HT-29 (cell line): ENCODE measurements at places on chromosomes 12 and 14.

DNA sequence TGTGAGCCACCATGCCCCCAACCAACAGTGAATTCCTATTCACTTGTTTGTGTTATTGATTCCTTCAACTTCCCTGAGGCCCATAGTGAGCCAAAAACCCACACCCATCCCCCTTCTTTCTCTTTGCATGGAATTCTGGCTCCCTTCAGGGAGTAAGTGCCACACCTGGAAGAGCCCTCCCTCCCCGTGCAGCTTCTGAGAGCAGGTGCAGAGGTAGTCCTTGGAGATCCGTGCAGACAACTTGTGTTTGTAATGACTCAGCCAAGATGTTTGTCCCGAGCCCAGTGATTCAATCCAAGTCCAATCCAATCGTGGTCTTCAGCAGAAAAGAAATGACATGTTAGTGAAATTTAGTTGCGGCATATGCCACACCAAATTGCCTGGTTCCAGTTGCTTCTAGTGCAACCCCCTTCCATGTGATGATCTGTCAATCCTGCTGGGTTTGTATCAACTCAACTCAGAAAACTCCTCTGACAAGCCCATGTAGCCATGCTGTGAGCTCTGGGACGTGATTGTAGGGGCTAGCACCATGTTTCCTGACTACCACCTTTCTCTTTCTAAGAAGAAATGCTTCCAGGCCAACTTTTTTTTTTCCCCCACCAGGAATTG lies 27.5 kb downstream of the GPRC5A start:
- peak; percentile 14 for DNase-seq

DNA sequence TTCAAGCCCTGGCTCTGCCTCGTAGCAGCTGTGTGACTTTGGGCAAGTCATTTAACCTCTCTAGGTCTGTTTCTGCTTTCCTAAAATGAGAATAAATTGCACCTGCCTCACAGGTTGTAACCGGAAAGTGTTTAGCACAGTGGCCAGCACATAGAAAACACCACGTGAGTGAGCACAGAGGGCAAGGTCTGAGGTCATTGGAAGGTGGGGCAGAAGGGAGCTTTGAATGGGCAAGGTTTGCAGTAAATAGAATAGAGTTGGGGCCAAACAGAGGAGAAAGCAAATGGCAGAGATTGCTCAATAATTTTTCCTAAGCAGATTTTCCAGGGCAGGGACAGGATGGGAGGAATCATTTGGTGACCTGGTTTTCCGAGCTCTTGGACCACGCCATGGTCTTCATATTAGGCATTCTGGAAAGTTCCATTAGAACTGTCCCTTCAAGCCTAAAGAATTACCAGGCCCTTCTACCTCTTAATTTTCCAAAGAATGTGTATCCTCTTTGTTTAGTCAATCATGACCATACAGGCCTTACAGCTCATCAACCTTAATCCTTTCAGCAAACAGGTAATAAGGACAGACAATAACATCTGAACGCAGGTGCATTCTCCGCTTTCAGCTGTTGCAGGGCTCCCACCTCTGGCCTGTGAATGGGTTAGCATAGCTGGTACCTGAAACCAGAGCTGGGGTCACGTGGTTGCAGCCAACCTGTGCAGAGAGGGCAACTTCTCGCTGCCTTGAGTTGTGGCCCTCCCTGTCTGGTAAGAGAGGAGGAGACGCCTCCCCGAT lies 53.8 kb downstream of the VWF start:
- DNase-seq: no peak

DNA sequence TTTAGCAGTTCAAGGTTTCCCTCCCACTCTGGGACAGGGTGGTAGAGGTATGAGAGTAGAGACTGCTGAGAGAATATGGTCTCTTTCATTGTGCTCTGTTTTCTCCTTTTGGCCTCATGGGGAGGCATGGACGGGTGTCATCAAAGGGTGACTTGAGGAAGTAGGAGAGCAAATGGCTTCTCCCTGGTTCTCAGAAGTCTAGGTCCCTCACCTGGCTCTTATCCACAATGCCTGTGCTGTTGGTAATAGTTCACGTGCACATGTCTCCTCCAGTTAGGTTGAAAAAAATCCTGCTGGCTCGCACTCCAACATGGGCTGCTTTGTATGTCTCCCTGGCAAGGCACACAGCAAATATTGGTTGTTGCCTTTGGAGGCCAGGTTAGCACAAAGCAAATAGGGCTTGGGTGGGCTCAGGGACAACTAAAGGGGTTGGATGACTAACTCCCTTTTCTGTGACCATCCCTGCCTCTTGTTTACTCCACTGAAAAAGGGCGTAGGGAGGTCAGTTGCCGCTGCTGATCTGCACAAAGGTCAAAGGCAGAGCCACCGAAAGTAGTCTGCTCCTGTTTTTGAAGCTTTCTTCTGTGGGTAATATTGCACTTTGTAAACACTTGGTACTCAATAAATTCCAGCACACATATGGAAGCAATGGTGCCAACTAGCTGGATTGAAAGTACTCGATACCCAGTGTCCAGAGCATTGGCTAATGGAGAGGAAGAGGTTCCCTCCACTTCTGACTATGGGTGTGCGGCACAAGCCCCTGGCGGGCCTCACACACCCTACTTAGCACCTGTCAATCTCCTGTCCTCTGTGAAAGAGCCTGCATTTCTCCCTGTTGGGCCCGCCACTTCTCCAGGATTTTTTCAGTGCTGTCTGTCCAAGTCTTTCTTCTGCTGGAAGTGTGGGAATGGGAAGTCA lies 121.8 kb downstream of the SLC38A6 start:
- peak; percentile 70 for DNase-seq

- DNase-seq: peak; percentile 41
Observed at GRCh38 chr12:93943780-93944179, 204.6 kb upstream of the PLXNC1 start.

DNA sequence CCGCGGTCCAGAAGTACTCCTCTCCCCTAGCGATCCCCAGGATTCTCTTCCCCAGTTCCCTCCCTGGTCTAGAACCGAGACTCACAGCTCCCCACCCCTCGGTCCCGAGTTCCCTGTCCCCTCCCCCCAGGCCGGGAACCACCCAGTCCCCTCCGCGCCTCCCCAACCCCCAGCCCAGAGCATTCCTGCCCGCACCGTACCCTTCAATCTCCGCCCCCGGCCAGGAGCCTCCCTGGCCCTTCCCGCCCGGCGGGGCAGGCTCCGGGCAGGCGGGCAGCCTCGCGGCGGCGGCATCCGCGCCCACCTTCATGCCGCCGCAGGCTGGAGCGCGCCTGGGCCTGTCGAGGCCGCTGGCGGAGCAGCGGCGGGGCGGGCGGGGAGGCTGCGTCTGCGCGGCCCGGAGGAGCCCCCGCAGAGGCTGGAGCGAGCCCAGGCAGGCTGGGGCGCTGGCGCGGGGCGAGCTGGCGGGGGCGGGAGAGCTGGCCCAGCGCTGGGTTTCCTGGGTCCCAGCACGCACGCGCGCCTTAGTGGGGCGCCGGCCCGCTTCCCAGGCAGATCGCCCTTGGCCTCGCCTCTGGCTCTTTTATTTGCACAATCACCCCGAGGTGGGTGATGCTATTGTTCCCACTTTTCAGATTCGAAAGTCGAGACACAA lies 22.2 kb upstream of the GPR132 start:
- DNase-seq: peak; percentile 8

DNA sequence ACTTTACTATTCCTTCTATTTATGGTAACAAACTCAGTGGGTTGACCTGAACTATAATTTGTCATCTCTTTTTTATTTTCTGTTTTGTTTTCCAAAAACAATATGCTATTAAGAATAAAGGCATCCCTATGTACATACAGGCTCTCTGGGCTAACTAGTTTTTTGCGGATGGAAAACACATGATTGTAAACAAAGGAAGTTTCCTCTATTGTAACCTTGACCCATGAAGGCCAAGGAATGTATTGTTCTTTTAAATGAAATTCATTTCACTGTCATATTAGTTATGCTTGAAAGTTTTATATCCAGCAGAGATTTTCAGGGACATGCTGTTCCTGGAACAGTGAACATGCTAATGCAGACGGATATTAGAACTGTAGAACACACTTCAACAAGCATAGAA lies 705.0 kb upstream of the SEL1L start:
- DNase-seq: no peak

DNA sequence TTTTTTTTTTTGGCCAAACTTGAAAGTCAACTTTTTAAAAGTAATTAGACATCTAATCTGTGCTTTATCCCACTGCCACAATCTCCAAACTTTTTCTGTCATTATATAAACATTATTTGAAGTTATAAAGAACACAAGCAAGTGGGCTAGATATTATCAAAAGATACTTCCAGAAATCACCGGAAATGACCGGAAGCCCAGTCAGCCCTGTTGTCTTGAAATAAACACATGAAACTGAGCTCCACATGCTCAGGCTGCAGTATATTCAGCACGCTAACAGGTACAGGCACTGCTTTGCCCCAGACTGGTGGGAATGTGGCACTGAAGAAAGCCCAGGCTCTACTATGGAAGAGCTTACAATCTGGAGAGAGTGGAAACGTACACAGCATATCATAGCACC lies 158.9 kb upstream of the PLEKHG7 start:
- DNase-seq: peak; percentile 14

GRCh38 chr14:71022939-71023338 lies 115.7 kb downstream of the PCNX1 start:
- no peak for DNase-seq

GRCh38 chr12:110079477-110080400 lies 31.4 kb upstream of the C12orf76 start:
- DNase-seq: peak; percentile 28
